ENCODE measurements at places on chromosomes 5 and 9.

DNA sequence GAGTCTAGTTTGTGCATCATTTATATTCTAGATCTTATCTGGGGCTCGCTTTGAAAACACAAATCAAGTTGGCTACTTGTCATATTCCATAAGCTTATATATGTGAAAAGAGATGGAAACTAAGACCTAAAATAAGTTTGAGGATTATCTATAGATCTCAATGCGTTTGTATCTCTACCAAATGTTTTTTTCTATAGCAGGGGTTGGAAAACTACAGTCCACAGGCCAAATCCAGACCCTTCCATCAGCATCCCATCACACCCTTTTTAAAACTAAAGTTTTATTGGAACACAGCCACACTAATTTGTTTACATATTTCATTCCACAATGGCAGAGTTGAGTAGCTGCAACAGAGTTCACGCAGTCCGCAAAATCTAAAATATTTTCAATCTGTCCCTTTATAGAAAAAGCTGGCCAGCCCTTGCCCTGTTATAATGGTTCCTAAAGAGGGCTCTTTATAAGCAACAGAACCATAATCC is 230.0 kb downstream of the ADAMTSL1 start:
- no peak for DNase-seq

DNA sequence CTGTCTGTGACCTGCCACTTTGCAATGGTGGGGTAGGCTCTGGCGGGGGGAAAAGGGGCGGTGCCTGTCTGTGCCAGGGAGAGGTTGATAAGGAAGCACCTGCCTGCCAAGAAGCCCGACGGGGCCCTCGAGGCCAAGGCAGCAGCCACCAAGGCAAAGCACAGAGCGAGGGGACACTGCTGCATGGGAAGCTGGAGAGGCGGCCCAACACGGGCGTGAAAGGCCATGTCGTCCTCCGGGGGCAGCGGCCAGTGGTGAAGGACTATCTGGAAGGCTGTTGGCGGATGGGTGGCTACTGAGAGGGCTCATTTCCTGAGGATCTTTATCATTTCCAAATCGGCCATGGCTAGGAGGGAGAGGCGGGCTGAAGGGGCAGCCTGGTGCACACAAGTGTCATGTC is 66.4 kb downstream of the OTULIN start:
- DNase-seq: no peak

DNA sequence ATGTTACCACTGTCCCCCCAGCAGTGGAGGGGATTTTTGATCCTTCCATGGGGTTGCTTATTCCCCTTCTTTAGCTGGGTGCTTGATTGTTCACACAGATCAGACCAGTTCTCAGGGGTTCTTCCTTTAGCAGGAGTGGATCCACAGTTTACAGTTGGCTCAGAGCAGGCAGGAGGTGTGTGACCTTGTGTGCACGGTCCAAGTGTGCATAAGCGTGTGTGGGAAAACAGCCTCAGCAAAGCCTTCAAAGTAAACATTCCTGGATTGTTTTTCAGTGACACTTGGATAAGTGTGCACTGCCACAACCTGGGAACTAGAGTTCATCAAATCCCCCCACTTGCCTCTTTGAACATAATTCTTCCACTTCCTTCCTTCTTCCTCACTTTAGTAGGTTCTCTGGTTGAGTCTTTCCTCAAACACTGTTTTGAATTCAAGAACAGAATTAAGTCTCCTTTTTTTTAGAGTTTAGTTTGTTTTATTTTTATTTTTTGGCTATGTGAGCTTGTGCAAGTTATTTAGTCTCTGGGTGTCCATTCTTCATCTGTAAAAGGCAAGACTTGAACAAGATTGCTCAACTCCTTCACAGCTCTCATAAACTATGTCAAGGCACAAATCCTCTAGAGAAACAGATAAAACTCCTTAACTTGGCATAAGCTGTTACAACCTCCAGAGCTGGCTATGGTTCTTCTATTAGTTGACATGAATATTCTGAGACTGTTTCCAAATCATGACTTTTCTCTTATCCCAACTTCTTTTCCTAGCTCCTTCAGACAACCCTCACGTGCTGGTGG is 78.0 kb downstream of the OSMR start:
- no peak for DNase-seq

GRCh38 chr9:27339661-27340284 is 42.8 kb upstream of the EQTN start:
- DNase-seq: no peak

GRCh38 chr9:133981958-133982681 is 10.0 kb downstream of the VAV2 start:
- no peak for DNase-seq

- DNase-seq: no peak
Measured at GRCh38 chr5:73218552-73219171, 45.7 kb downstream of the TMEM174 start.

GRCh38 chr9:91907484-91908292 is 42.3 kb downstream of the ROR2 start:
- DNase-seq: no peak

DNA sequence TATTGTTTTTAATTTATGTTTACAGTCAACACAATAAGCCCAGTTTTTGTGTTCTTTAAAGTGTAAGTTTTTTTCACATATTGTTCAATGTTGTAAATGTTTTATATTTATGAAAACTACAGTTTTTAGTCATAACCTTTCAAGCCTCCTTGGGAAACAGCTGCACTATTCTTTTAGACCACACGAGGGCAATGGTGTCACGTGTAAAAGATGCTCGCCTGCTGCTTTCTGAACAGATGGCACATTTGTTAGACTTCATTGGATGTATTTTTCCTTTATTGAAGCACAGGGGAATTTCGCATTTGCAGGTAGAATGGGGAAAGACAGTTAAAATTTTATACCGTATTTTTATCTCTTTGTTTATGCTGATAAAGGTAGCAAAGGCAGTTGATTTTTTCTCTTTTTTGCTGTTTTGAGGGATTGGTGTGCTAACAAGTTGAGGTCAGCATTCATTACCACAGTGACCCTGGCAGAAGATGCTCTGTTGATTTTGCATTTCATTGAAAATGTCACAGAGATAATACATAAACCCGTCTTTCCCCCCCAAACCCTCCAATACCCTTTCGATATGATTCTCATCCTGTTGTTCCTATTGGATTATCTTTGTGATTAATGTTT is 59.0 kb downstream of the MAT2B start:
- DNase-seq: peak; percentile 49

- DNase-seq: no peak
Measured at GRCh38 chr5:157745041-157745456, 1.5 kb downstream of the LSM11 start.

- DNase-seq: no peak
Measured at GRCh38 chr9:78982849-78983248, 588.9 kb upstream of the TLE4 start.

GRCh38 chr5:68456756-68457217 is 241.2 kb downstream of the PIK3R1 start:
- DNase-seq: no peak

GRCh38 chr5:122492675-122493074 is 180.6 kb downstream of the SNCAIP start:
- no peak for DNase-seq

- no peak for DNase-seq
Measured at GRCh38 chr5:171309276-171310211, 496 bp downstream of the TLX3 start.

- DNase-seq: no peak
Measured at GRCh38 chr5:165224366-165225045, 1719.1 kb downstream of the MAT2B start.

GRCh38 chr5:110333384-110333783 is 393.1 kb downstream of the TMEM232 start:
- no peak for DNase-seq

GRCh38 chr5:135930029-135930948 is 24.5 kb downstream of the LECT2 start:
- DNase-seq: no peak

DNA sequence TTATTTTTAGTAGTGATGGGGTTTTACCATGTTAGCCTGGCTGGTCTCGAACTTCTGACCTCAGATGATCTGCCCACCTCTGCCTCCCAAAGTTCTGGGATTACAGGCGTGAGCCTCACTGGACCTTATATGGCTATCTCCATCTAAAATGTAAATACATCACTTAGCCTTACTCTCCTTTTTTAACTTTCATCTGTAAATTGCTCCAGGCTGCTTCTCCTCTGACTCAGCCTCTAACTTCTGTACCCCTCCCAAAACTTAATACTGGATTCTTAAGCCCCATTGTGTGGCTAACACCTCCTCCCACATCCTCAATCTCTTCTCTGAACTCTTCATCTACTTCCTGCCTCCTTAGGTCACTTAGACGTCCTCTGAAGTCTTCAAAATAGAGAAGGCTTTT is 4.0 kb downstream of the SNX30 start:
- DNase-seq: peak; percentile 58

DNA sequence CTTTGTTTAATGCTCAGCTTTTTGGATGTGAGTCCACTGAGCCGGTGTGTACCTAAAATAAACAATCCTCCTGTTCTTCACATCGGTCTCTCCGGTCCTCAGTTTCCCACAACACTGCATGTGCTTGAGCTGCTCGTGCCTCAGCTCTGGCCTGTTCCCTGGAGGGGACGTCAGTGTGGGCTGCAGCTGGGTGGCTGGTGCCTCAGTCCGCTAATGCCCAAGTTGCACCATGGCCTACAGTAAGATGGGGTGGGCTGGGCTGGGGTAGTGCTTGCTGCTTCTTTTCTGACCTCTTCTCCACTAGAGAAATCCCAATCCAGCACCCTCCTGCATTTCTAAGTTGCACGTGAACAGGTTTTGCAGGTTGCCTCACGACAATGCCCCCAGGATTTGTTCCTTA is 595 bp upstream of the BTNL9 start:
- no peak for DNase-seq

- no peak for DNase-seq
Measured at GRCh38 chr9:14782286-14783051, 59.9 kb upstream of the CER1 start.

- no peak for DNase-seq
Measured at GRCh38 chr5:157756122-157756521, 12.6 kb downstream of the LSM11 start.

DNA sequence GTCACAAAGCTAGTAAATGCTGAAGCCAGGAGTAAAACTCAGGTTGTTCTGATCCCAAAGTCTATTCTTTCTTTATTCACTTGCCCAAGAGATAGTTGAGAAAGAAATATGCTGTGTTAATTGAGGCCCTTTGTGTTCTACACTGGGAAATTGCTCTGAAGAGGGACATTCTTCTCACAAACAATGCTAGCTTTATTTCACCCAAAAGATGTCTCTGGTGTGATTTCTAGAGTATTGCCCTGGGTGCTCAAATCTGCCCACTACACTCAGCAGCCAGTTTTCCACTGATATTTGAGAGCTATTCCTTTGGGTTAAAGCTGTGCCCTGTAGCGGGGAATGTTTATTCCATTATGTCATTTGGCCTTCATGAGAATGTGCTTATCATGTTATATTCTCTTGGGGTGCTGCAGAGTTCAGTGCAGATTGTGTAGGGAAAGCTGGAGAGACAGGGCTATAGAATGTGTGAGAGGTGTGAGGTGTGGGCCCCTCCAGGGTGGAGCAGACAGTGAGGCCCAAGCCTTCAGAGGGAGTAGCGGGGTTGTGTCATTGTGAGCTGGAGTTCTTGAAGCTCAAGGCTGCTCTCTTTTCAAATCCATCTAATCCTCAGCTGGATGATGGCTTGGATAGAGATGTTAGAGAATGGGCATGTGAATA is 21.0 kb upstream of the C5orf63 start:
- no peak for DNase-seq

DNA sequence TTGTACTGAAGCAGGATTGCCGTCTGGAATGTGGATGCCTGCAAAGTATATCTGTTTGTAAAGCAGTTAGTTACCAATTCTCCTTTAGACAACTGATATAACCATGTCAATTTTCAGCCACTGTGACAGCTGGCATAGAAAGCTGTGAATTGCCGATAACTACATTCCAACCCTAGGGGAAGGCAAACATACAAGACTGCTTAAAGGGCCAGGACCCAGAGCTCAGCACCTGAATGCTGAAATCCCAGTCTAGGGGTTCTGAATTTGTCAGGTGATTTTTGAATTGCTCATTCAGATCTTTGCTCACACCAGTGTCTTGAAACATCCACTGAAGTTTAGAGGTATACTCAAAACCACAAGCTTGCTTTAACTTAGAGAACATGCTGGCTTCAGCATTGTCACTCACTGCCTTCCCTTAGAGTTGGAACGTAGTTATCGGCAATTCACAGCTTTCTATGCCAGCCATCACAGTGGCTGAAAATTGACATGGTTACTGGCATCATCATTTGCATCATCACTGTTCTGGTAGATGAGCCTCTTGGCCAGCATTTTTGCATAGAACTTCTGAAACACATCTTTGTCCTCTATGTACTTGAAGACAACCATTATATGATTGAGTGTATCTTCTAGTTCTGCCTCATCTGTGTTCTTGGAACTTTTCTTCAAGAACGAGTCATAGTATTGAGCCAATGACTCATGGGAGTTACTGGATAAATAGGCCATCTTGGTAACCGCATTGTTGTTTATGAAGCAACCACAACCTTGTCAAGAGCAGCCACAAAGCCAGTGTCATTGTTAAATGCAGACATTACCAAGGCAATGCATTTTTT is 82.1 kb downstream of the CCDC192 start:
- peak; percentile 31 for DNase-seq

DNA sequence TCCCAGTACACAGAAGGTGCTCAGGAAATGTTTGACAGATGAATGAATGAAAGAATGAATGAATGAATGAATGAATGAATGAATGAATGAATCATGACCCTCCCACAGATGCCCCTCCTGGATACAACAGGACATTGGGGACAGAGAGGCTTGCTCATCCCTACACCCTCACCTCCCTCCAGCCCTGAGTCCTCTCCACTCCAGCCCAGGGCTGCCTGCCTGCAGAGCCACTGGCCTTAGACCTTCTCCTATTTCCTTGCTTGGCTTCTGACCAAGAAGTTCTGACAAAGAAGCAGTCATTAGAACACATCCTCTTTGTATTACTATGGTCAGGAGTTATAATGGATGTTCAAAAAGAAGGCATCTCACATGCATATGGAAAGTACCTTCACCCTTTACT is 240.7 kb upstream of the DAPK1 start:
- DNase-seq: no peak

GRCh38 chr5:68149189-68149588 is 66.4 kb upstream of the PIK3R1 start:
- no peak for DNase-seq

DNA sequence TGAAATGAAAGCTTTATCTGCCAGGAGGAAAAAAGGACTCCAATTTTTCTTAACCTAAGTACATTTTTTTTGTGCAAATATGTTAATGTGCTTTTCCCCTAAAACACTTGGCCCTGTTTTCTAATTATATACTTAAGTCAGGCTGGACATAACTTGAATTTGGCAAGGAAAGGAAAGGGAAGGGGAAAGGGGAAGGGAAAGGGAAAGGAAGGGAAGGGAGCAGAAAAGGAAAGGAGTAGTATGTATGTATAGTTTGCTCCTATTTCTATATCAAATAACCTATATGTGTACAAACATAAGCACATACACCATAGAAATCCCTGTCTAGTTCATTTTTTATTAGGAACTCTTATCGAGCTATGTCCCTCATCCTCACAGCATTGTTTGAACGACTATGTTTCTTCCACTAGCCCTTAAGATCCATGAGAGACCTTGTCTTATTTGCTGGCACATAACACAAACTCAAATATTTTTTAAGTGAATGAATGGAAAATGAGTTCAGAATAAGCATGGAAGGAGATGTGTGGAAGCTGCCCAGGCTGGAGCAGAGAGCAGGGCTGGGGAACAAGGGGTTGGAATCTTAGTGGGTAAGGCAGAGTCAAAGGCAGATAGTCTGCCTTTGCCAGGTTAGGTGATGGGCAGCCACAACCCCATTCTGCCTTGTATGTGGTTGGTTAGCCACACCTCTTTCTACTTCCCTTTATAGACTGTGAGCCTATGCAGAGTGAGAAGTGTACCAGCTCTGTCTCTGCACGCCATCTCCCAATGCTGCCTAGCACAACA is 70.0 kb downstream of the KLHL3 start:
- peak; percentile 58 for DNase-seq
